H9 (cell line): ENCODE measurements at places on chromosomes 12 and 14.

GRCh38 chr12:28570811-28571210 lies 380.6 kb downstream of the CCDC91 start:
- DNase-seq = no peak

DNA sequence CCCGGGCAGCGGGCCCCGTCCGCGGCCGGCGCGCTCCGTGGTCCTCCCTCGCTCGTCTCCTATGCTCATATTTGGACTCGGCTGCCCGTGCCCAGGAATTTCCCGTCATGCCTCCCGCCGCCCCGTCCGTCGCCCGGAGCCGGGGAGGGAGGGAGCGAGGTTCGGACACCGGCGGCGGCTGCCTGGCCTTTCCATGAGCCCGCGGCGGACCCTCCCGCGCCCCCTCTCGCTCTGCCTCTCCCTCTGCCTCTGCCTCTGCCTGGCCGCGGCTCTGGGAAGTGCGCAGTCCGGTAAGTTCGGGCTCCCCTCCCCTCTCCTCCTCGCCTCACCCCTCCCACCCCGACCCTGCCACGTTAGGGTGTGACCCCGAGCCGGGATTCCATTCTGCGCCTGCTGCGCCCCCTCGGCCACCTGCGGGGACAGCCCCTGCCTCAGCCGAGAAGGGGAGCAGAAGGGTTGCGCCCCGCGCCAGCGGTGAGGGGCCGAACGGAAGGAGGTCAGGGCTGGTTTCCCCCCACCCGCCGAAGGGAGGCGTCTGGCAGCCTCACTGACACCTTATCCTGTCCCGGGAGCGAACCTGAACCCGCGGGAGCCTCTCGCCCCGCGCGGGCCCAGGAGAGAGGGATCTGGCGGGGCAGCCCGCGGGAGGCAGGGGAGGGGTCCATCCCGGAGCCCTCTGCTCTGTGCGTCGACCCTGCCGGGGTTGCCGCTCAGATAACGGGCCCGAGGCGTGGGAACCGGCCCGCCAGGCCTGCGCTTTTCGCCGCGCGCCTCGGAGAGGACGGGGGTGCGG lies at the start of gene MSRB3:
Gene MSRB3, plus strand, starts transcription at position 108 of the 793 bp plus-strand sequence. CDS start 29,897 bp downstream, outside the sequence.
- DNase-seq = peak; percentile 82

GRCh38 chr12:7042842-7043241 lies 17.7 kb upstream of the C1S start:
- no peak for DNase-seq

DNA sequence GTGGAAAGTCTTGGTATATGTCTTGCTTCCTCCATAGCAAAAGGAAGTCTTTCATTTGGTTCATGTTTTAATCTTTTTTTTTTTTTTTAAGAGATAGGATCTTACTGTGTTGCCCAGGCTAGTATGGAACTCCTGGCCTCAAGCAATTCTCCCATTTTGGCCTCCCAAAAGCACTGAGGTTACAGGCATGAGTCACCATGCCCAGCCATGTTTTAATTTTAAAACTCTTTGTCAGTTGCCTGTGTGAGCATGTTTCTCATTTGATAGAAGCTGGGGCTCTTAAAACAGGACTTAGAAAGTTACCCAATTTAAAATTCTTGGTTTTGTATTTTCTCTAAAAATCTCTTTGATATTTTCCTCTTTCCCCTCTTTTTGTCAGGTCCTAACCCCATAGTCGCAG lies 45.0 kb upstream of the REP15 start:
- no peak for DNase-seq

GRCh38 chr12:123747309-123747708 lies 14.8 kb upstream of the DNAH10 start:
- no peak for DNase-seq

DNA sequence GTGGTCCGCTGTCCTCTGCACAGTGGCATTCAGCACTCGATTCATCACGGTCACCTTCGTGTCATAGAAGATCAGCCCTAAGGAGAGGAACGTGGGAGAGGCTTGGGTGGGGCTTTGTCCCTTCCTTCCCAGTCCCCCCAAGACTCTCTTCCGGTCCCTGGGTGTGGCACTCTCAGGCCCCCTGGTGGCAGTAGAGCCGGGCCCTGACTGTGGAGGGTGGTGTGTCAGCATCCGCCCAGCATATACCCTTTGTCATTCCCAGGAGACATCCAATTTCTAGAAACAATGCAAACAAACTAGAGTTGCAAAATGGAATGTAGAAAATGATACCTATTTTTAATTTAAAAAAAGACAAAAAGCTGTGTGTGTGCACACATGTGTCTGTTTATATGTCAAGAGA lies 45.0 kb downstream of the TRAFD1 start:
- DNase-seq = no peak

- DNase-seq = no peak
Measured at GRCh38 chr14:51147183-51147582, 52.3 kb upstream of the TRIM9 start.

DNA sequence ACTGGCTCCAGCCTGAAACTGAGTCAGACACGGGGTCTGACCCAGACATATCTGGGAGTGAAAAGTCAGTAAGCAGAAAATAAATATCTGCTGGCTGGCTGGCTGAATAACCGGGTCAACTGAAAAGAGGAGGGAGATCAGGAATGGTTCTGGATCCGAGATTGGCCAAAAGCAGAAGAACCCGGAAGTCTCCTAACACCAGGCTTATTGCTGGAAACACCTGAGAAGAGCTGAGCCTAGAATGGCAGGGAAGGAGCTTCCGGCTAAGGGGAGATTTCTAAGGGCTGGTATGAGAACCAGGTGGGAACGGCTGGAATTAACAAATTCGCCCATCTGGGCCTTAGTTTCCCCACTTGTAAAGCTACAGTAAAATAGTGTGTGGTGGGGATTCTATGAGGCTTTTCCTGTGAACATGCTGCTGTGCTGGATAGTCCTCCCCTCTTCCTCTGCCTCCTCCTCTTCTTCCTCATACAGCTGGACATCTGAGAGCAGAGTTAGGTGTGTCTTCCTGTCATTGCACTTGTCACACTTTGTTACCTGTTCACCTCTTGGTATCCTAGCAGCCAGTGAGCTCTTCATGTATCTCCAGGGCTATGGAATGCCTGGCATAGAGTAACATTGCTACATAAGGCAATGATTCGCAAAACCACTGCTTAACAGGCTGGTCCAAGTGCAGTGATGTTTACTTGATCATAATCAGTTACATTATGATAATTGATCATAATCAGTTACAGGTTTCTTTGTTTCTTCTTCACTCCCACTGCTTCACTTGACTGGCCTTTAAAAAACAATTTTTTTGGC lies 2.0 kb upstream of the SHMT2 start:
- DNase-seq = no peak

DNA sequence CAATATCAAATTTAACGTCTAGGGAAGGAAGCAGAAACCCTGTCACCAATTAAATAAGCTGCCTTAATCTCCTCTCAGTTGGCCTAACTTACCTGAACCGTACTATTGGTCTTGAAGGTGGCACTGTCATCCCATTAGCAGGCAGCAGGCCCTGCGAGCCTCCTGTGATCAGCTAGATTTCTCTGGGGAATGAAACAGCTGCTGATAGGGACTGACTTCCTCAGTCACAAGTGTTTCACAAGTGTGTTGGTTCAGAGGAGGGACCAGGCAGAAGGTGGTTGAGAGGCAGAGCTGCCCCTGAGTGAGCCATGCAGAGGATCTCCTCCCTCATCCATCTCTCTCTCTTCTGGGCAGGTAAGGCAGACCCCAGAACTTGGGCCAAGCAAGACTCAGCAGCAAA lies 166.8 kb downstream of the DAD1 start:
- DNase-seq = no peak

DNA sequence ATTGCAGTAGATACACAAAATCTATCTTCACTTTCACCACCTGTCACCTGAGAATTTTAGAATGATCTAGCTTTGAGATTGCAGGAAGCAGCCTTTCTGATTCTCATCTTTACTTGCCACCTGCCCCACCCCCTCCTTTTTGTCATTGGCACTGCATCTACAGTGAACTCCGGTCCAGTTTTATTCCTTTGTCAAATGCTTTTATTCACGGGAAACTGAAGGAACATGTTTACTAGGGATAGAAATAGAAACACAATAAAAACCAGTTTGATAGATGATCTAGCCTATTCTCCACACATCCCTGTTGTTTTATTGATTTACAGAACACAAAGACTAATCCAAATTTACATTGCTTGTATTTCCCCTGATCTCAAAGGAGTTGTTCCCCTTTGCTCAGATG lies 471.7 kb upstream of the STXBP6 start:
- DNase-seq = no peak

DNA sequence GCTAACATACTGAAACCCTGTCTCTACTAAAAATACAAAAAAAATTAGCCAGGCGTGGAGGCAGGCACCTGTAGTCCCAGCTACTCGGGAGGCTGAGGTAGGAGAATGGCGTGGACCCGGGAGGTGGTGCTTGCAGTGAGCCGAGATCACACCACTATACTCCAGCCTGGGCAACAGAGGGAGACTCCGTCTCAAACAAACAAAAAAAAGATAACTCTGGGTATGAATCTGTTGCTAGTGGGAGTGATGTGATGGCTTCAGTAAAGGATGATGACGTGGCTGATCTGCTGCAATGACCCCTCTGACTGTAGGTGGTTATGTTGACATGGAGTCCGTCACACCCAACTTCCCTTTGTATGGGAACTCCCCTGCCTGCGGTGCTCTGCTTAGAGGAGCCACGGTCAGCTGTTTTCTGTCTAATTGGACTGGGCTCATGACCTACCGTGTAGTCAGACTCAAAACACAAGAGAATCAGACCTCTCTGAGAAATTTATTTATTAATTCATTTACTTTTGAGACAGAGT lies 59.1 kb upstream of the MED13L start:
- no peak for DNase-seq

- peak; percentile 89 for DNase-seq
Measured at GRCh38 chr14:73758392-73759182, 44.4 kb upstream of the PNMA1 start.

GRCh38 chr12:102406033-102406584 lies 74.3 kb downstream of the IGF1 start:
- no peak for DNase-seq

DNA sequence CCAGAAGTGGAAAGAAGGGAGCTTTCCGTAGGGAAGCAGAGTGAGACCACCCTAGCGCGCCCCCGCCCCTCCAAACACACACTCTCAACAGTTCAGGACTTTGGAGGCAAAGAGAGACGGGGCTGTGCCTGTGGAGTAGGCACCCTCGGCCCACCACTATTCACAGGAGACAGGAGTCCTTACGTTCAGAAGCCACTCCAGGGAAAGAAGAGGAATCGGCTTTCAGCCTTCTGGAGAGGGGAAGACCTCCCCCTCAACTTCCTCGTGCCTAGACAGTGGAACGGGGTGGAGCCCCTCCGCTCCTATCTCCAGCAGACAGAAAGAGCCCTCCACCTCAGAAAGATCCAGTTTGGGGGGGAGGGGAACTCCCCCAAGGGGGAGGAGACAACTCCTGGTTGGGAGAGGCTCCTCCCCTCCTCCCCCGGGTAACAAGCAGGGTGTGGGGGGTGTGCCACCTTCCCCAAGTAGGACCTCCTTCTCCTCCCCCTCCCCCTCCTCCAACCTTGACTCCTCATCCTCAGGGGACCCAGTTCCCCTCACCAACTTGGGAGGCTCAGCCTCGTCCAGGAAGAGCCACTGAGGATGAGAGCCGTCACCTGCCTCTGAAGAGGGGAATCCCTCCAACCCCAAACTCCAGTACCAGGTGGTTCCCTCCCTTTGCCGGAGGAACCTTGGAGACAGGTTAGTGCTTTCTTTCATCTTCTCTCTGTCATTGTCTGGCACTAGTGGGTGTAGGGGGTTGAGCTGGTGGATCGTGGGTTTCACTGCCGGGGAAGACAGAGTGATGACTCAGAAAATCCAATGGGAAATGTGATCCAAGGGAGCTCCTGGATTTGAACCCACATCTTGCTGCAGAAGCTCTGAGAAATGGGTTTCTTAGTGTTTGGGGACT lies 883 bp downstream of the FOXJ2 start:
- peak; percentile 85 for DNase-seq

GRCh38 chr12:84572196-84572595 lies 340.4 kb downstream of the SLC6A15 start:
- no peak for DNase-seq

- no peak for DNase-seq
Measured at GRCh38 chr12:51901121-51901817, 6.0 kb upstream of the ACVRL1 start.

GRCh38 chr12:49233842-49234526 lies 30.9 kb upstream of the TUBA1C start:
- DNase-seq = peak; percentile 67

- no peak for DNase-seq
Measured at GRCh38 chr12:12627308-12627827, 15.7 kb downstream of the CREBL2 start.

DNA sequence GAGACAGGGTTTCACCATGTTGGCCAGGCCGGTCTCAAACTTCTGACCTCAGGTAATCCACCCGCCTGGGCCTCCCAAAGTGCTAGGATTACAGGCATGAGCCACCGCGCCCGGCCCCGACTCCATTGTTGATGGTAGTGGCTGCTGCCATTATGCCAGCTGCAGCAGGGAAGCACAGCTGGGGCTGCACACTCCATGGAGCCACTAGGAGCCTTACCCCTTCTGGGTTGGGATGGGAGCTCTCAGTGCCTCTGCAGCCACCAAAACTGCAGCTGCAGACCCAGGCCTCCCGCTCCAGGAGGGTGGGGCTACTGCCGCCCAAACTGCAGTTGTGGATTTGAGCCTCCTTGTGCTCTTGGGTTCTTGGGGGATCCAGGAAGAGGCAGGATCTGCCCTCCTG lies 25.9 kb downstream of the TCHP start:
- DNase-seq = no peak

DNA sequence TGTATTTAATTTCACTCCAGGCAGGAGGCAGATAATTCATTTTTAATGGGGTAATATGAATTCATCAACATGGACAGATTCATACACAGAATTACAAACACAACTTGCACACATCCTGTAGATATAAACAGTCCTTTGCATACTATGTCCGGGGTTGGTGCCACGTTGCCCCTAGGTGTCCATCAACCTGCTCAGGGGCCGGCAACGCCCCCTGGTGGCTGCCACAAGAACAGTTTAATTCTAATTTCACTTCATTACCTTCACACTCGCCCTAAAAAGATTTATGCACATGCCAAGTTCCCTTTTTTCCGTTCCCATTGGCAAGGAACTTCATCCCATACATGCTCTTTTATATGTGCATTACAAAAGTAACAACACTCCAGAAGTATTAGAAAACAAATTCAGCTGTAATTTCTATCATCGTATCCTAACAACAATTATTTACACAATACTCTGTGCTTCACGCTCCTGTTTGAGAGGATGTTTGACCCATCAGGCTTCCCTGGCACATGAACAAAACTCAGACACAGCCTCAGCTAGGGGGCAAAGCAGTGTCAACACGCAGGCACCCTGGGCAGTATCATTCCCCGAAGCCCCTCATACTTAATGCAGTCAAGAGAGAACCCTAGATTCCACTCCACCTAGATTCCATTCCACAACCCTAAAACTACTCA lies 15.5 kb downstream of the MANSC1 start:
- DNase-seq = peak; percentile 72

- DNase-seq = no peak
Measured at GRCh38 chr14:92753250-92753649, 4.8 kb upstream of the LGMN start.

DNA sequence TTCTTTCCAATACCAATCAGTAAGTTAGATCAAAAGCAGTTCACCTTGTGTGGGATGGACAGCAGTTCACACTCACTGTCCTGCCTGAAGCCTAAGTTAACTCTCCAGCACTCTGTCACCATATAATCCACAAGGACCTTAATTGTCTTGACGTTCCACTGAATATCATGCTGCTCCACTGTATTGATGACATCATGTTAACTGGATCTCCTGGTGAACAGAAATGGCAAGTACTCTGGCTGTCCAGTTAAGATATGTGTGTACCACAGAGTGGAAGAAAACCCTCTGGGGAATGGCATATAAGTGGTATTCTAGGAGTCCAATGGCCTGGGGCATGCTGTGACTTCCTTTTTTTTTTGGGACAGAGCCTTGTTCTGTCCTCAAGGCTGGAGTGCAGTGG lies 16.2 kb downstream of the CDKL1 start:
- DNase-seq = no peak
